Karpas-422 (cell line): ENCODE measurements at places on chromosomes 5 and 9.

- peak; percentile 65 for DNase-seq
Observed at GRCh38 chr5:160506006-160507004, 84.7 kb downstream of the PTTG1 start.

DNA sequence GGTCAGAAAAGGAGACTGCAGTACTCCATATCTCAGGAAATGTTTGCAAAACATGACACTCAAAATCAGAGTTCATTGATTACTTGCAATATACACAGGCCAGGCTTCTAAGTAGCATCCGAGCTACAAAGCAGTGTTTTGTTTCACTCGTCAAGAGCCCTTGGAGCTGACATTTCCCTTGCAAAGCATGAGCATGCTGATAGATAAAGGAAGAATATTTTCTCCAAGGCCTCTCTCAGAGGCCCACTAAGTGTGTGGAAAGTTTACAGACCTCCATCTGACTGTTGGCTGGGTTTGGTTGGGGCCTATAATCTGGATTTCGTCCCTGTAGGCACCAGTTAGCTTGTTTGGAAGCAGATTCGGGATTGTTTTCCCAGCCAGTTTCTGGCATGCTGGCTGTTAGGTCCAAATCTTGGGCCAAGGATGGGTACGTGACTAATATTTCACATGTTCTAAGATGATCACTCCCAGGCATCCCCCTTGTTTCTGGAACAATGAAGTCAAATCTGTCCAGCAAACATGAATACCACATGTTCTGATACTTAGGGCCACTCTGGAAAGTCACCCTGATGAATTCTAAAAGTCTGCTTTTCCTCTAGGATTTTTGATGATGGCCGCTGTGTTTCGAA lies 161.3 kb downstream of the RFK start:
- DNase-seq, result no peak

- DNase-seq, result no peak
Observed at GRCh38 chr5:7616897-7617296, 221.0 kb downstream of the ADCY2 start.

- peak; percentile 88 for DNase-seq
Observed at GRCh38 chr5:174951151-174951780, 226.9 kb downstream of the MSX2 start.

- DNase-seq, result no peak
Observed at GRCh38 chr9:137731216-137731946, 112.6 kb downstream of the EHMT1 start.

DNA sequence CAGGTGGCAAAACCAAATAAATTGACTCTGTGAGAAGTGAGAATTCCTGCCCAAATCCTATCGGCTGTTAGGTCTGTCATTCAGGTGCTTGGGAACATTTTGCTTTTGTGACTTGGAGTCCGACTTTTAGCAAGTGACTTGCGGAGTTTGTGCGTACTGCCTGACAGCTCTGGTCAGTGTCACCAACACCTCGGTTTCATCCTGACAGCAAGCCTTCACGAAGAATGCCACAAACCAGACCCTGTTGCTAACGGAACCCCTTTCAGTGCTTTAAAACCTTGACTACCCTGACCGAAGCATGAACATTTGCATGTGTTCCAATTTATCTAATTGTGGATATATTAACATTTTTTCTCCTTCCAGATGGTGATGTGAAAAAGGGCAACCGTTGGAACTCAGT lies 26.5 kb downstream of the LIX1 start:
- DNase-seq, result no peak

DNA sequence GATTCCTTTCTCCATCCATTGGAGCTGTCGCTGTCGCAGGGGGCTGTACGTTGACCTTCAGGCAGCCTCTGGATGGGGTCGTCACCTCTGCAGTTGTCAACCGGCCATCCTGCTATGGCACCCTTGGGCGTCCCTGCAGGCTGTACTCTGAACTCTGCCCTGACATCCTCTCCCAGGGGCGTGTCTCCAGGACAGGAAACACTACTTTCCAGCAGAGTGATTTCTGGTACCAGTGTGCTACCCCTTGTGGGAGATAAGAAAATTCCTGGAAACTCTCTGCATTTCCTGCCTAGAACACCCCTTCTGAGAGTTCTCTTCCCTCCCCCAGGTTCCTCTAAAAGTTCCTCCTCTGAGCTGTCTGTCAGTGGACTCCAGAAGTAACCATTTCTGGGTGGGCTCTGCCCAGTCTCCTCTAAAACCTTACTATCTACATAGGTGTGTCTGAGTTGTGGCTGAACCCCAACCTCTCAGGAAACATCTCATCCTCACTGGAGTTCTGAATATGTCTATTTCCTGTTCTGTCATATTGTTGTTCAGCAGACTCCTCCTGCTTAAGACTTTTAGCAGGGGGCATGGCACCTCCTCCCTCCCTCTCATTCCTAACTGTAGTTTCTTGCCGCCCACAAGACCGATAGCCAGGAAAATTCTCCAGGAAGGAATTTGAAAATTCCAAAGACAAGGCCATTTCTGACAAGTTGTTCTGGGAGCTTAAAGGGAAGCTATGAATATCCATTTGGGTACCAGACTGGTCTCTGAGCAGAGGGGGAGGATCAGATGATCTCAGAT lies 145.3 kb upstream of the RASEF start:
- no peak for DNase-seq

GRCh38 chr5:104412649-104413240 lies 850.2 kb upstream of the NUDT12 start:
- no peak for DNase-seq
